ENCODE measurements at places on chromosomes 5 and 9.
A peak's percentile ranks its signal among the peaks of the same experiment; 100 is the strongest.

- no peak for DNase-seq
Observed at GRCh38 chr5:150022158-150022531, 21.6 kb downstream of the HMGXB3 start.

DNA sequence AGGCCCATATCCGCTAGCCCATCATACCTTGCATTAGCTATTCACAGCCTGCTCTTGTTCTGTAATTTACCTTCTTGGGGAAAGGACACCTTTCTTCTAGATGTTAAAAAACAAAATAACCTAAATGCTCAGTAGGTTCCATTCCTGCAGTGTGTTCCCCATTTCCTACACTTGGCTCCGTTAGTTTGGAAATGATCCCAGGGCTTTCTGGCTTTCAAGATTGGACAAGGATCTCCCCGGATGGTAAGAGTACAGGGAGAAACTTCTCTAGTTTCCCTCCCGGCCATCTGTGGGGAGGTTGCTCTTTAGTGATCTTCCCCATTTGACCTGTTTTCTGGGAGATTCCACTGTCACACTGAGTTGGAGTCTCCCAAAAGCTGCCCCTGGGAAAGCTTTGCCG, 27.3 kb upstream of the STC2 start:
- DNase-seq: no peak

DNA sequence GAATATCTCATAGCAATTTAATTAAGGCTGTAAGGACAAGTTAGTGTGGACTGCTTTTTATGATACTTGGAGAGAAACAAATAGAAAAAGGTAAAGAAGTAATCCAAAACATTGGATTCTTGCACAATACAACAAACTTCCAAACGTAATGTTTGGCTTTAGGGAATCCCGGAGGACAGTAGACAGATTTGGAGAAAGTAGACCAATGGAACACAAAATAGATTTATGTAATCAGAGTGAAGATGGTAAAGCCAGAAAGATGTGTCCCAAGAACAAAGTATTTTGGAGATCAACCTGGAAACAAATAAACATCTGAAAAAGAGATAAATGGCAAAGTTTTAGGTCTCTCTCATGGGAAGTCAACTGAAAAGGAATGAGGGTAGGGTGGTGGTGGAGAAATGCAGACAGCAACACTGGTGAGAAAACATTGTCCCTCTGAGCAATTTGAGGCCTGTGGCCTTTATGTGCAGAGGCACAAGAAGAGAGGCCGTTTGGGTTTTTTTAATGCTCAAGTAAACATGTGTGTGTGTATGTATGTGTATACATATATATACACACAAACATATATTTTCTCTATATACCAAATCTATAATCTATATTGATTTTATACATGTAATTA, 620.6 kb downstream of the PDE4D start:
- DNase-seq: no peak

DNA sequence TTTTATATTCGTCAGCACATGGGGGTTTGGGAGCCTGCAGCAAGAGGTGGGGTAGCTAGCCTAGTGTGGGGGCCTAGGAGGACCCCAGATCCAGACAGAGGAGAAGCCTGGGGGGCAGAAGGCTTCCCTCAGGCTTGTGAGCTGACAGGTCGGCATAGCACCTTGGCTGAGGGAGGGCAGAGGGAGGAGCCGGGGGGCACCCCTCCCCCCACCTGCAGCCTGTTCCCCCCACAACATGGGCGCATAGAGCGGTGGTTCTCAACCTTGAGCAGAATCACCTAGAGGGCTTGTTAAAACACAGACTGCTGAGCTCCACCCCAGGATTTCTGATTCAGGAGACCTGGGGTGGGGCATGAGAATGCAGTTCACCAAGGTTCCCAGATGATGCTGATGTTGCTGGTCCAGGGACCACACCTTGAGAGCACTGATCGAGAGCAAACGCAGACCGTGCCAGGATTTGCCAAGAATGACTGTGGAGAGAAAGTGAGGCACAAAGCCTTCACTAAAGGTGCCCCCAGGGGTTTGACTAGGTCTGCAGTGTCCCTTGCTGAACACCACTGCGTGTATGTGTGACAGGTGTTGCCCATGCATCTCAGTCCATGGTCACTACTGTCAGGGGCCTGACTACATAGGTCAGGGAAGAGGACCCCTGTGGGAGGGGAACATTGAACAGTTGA, 163.3 kb downstream of the MACROH2A1 start:
- no peak for DNase-seq

- DNase-seq: no peak
Observed at GRCh38 chr9:101706997-101707396, 31.4 kb downstream of the GRIN3A start.

DNA sequence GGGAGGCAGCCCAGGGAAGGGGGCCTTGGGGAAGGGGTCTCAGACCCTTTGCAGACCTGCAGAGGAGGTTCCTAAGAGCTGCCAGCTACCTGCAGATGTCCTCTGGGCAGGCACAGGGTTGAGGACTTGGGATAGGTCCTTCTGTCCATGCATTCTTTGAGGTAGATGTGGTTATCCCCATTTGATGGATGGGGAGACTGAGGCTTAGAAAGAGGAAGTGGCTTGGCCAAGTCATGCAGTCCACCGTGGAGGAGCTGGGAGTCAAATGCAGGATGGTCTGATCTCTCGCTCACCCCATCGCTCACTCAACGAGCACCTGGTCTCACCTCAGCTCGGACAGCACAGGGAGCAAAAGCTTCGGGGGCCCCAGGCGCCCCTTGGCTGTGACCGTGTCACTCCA, 20.2 kb downstream of the ADAMTSL2 start:
- DNase-seq: no peak

DNA sequence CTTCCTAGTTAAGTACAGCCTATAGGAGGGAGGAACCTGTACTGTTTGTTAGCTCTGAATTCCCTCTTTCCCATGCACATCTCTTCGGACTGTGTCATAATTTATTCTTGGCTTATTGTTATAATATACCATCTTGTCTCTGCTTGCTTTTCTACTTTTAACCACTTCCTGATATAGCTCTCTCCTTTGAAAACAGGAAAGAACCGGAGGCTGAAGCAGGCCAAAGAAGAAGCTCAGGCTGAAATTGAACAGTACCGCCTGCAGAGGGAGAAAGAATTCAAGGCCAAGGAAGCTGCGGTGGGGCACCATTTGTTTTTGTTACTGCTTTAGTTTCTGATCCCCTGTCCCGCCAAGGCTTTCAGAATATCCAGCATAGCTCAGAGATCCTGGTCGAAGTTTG, 4.8 kb downstream of the ATP6V1G1 start:
- DNase-seq: peak; percentile 16

DNA sequence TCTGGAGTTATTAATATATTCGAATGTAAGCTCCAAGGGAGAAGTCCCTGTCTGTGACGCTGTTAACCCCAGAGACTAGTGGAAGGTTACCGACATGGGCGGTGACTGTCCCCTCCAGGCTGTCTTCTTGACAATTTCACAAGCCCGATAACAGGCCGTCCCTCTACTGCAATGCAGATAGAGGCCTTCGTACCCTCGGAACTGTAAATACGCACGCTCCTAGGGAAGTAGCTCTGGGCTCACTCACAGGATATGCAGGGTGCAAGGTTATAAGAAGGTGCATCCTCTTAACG, 680 bp upstream of the RFK start:
- no peak for DNase-seq

GRCh38 chr5:160922311-160922710, 70.3 kb upstream of the ATP10B start:
- no peak for DNase-seq

DNA sequence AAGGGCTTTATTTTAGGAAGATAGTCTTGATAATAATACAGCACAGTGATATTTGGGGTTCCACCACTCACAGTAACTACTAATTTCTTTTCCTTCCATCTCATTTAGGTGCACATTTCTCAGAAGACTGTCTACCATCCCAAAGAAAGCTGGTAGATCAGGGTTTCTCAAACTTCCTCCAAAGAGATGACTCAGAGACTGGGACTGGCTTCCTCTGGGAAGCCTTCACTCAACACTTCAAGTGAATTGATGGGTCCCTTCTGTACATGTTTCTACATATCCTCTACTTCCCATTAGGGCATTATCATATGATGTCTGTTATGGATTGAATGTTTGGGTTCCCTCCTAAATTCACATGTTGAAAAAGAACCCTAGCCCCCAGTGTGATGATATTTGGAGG, 138.5 kb downstream of the SPOCK1 start:
- DNase-seq: no peak

DNA sequence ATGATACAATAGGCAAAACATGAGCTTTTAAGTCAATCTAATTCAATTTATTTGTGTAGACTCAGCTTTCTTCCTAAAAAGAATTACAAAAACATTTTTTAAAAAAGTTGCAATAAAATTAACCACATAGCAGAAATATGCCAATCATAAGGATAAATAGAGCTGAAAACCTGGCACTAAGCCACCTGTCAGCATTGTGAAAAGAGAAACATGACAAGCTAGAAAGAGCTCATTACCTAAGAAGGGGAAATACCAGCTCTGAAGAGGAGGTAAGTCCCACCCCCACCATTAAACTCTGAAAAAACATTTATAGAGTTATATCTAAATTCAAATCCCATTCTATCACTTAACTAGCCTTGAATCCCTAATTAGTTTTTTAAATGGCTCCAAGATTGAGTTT, 372.9 kb downstream of the OSTF1 start:
- no peak for DNase-seq
